Glomerular endothelial cell (primary cell): ENCODE measurements at places on chromosomes 3 and 15. TPM values are rescaled to one million over a fixed set of nuclear protein-coding genes. Genes with fewer than 3 reads are reported as not detected.

- no peak for DNase-seq
Measured at GRCh38 chr3:95468331-95468730, 1346.1 kb upstream of the EPHA6 start.

GRCh38 chr3:173258697-173259096 is 117.7 kb upstream of the SPATA16 start:
- no peak for DNase-seq

- DNase-seq, result no peak
Measured at GRCh38 chr3:190387578-190388213, at the start of gene CLDN16. Gene CLDN16, plus strand, starts transcription at chr3:190388163. Its CDS starts 167 bp downstream, at chr3:190388330.

GRCh38 chr3:72120806-72121778 is 336.1 kb upstream of the PROK2 start:
- no peak for DNase-seq

DNA sequence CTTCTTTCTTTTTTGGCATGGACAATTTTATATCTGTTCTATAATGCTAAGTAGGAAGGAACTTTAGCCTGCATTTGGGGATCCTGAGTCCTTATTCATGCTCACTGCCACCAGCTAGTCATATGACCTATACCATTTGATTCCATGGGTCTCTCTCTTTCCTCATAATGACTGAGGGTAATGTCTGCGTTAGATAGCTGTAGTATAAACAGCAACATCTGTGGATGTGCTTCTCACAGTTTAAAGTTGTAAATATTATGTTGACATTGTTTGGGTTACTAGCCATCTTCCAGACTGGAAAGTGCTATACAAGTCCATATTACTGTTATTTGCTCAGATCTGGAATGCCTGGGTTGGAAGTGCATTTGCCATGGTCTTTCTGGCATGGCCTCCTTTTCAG is 274.9 kb upstream of the SEMA6D start:
- no peak for DNase-seq

DNA sequence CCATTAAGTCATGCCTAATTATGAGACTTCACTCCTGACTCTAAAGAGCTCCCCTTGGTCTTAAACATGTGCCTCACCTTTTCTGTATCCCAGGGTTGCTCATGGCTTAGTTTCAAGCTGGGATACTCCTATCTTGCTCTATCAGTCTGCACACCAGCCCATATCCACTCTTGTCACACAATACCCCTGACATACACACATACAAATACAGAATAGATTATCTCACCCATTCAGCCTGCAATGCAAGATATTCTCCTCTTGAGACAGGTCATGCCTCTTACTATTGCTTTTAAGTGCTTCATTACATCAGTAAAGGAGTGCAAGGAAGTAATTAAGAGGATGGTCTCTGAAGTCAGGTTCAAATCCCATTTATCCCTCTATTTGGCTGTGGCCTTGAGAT is 587.3 kb downstream of the IGSF11 start:
- DNase-seq, result no peak

- DNase-seq, result no peak
Measured at GRCh38 chr3:105365391-105366325, 1.1 kb upstream of the ALCAM start.

Gene SST
- not detected in 2 replicates for total RNA-seq

Gene C3orf62
- 2.3 and 5.8 TPM in 2 replicates for total RNA-seq

Gene APPL1
- 24.2 and 24.5 TPM in 2 replicates for total RNA-seq
